ENCODE measurements at places on chromosomes 7 and 10. TPM values are rescaled to one million over a fixed set of nuclear protein-coding genes. Genes with fewer than 3 reads are reported as not detected.

CAMK1D gene
- total RNA-seq = 1.5 TPM

SPOCK2 gene
- total RNA-seq = 0.33 TPM

HGF gene
- total RNA-seq = 108 TPM

CCDC7 gene
- 18.0 TPM for total RNA-seq

FAM25G gene
- not detected for total RNA-seq

AMPH gene
- 3.6 TPM for total RNA-seq

SPDYE8 gene
- not detected for total RNA-seq

NUDCD3 gene
- total RNA-seq = 67.0 TPM

FAM24B gene
- 6.8 TPM for total RNA-seq

NUP42 gene
- total RNA-seq = 28.2 TPM

PRSS58 gene
- total RNA-seq = not detected

ITPRID1 gene
- total RNA-seq = not detected

MMS19 gene
- 43.7 TPM for total RNA-seq

CYP2C19 gene
- not detected for total RNA-seq

PON3 gene
- under 0.01 TPM for total RNA-seq

IDI2 gene
- not detected for total RNA-seq

CALHM3 gene
- total RNA-seq = not detected

RBP4 gene
- not detected for total RNA-seq

MYPN gene
- total RNA-seq = under 0.01 TPM

ALOX5 gene
- not detected for total RNA-seq

TCF7L2 gene
- 5.0 TPM for total RNA-seq

BAMBI gene
- 4.6 TPM for total RNA-seq

WIPF3 gene
- 0.33 TPM for total RNA-seq

TRPV6 gene
- not detected for total RNA-seq

TMEM196 gene
- not detected for total RNA-seq

CNNM1 gene
- total RNA-seq = 0.66 TPM

DNAJC30 gene
- total RNA-seq = 1.8 TPM

CFAP70 gene
- 1.3 TPM for total RNA-seq

AVL9 gene
- 25.4 TPM for total RNA-seq

WDR86 gene
- total RNA-seq = 1.0 TPM

ASAH2B gene
- 2.3 TPM for total RNA-seq

TEX47 gene
- total RNA-seq = not detected

CTBP2 gene
- total RNA-seq = 73.3 TPM

LRRC18 gene
- total RNA-seq = 0.66 TPM

VPS37D gene
- total RNA-seq = 6.2 TPM

MBL2 gene
- total RNA-seq = not detected

TLX1 gene
- not detected for total RNA-seq

UPK3BL1 gene
- total RNA-seq = 9.8 TPM

ADAMTS14 gene
- 1.8 TPM for total RNA-seq

ADARB2 gene
- not detected for total RNA-seq

OR2A12 gene
- total RNA-seq = not detected

ST8SIA6 gene
- 0.26 TPM for total RNA-seq

DGKI gene
- 2.1 TPM for total RNA-seq

RBP3 gene
- not detected for total RNA-seq

ZNF503 gene
- 8.2 TPM for total RNA-seq

ACTL6B gene
- not detected for total RNA-seq

OR2A42 gene
- total RNA-seq = not detected

AGR2 gene
- not detected for total RNA-seq

ZNF485 gene
- total RNA-seq = 3.5 TPM

NAT16 gene
- not detected for total RNA-seq

HHEX gene
- total RNA-seq = 3.5 TPM

CAMK2B gene
- total RNA-seq = 0.26 TPM
